ENCODE measurements at places on chromosomes 2 and 18.
A peak's percentile ranks its signal among the peaks of the same experiment; 100 is the strongest.

DNA sequence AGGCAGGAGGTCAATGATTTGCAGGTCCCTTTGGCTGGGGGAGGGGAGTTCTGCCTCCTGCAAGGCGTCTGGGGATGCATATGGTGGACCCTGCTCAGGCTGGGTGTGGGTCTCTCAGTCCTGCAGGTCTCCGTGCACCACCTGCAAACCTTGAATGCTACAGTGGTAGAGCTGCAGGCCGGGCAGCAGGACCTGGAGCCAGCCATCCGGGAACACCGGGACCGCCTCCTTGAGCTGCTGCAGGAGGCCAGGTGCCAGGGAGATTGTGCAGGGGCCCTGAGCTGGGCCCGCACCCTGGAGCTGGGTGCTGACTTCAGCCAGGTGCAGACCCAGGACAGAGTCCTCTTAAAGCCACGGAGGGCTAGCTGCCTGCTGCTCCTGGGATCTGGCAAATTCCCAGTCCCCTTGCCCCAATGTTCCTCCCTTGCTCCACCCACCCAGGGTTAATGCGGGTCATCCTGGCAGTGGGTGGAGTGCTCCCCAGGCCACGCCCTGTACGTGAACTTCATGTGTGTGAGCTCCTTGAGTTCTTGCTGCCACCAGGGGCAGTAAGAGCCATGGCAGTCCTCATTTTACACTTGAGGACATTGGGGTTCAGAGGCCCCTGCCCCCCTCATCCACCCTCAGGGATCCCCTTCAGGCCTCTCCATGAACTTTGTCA is 3.1 kb downstream of the PROM2 start:
- no peak for DNase-seq

GRCh38 chr2:191863988-191864387 is 17.1 kb upstream of the CAVIN2 start:
- DNase-seq: no peak

DNA sequence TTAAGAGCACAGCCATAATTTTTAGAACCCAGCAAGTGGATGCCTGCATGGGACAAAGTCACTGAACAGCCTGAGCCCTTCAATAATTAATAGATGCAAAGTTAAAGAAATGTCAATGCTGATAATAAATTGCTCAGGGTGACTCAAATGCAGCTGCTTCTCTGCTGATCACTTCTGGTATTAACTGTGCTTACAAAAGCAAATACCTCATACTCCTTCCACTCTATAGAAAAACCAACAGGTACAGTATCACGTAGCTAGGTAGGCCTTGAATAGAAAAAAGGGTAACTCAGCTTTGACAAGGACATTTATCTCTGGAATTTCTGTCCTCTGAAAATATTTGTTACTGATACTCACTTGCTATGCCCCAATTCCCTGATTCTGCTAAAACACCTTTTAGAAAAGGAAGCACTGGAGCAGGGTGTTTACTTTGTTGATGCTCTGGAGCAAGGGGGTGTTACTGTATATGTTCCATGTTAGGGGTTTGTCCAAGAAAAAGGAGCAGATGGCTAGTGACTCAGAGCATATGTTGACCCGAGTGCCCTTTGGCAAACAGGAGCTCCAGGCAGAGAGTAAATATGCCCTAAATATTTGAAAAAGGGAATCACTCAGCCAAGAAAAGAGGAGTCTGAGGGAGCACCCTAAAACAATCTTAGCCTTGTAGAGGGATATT is 59.1 kb upstream of the RTN4 start:
- peak; percentile 70 for DNase-seq

- no peak for DNase-seq
Observed at GRCh38 chr2:8036366-8036765, 645.5 kb upstream of the ID2 start.

DNA sequence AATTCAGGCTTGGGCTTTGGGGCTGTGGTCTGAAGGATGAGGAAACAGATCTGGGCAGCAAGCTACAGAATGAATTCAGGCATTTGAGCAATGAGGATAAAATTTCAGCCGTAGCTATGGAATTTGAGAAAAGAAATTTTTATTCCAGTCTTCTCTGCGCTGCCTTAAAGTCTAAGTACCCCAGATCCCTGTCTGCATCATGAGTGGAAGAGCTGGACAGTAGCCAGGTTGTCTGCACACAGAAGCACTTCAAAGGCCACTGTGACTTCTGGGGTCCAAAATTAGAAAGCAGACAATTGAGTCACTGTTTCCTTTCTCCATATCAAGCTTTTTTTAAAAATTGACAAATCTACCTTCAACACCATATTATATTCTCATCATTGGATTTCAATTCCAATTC is 787.6 kb upstream of the GCFC2 start:
- DNase-seq: no peak

DNA sequence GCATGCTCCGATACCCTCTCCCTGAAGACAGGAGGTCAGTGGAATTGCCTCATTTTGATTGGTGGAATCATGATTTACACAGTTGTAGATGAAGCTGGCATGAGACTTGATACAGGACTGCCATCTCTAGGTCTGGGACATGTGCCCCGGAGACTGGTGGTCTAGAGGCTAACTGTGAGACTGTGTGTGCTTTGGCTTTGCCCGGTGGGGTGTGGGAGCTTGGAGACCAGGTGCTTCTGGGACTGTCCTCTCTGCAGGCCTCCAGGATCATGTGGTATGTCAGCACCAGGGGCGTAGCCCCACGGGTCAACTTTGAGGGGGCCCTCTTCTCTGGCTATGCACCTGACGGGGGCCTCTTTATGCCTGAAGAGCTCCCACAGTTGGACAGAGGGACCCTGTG is 2.7 kb downstream of the THNSL2 start:
- DNase-seq: no peak

GRCh38 chr2:212028798-212029394 is 509.7 kb downstream of the ERBB4 start:
- no peak for DNase-seq

GRCh38 chr2:234335661-234336228 is 161.1 kb downstream of the ARL4C start:
- peak; percentile 31 for DNase-seq

DNA sequence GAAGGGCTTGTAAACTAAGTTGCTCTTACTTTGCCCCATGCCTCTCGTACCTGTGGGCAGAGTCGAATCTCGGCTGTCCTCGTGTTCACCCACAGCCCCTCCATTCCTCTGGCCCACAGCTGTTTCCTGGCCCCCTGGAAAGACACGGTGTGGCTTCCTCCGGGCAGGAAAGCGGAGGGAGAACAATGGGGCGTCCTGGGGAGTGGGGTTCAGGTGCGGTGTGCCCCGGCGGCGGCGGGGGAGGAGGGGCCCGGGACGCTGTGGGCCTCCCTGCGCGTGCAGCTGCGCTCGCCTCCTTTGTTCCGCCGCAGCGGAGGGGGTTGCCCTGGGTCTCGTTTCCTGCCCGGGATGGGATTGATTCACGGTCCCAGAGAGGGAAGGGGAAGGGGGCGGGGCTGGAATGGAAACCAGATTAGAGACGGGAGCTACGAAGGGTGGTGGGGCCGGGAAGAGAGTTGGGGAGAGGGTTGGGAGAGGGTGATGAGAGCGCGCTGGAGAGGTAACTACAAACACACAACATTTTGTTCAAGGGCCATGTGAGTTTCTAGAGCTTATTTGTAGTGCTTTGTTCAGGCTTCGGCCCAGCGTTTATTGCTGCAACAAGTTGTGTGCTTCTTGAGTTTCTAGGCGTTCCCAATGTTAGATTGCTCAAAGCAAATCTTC is 796 bp downstream of the MYO1B start:
- DNase-seq: peak; percentile 48

- peak; percentile 55 for DNase-seq
Observed at GRCh38 chr2:48249631-48250473, 280.1 kb upstream of the STON1 start.

DNA sequence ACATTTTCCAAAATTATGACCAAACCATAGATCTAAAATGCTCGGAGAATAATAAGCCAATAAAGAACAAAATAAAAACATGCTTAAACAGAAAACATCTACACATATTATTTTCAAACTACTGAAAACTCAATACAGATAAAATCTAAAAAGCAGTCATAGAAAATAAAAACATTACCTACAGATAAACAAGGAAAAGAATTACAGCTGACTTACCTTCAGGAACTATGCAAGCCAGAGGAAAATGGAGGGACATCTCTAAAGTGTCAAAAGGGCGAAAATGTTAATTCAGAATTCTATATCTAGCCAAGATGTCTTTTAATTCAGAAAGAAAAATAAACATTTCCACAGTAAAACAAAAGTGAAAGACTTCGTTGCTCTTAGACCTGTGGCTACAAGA is 112.9 kb upstream of the GYPC start:
- DNase-seq: no peak

GRCh38 chr2:101622210-101623030 is 75.1 kb upstream of the MAP4K4 start:
- no peak for DNase-seq

DNA sequence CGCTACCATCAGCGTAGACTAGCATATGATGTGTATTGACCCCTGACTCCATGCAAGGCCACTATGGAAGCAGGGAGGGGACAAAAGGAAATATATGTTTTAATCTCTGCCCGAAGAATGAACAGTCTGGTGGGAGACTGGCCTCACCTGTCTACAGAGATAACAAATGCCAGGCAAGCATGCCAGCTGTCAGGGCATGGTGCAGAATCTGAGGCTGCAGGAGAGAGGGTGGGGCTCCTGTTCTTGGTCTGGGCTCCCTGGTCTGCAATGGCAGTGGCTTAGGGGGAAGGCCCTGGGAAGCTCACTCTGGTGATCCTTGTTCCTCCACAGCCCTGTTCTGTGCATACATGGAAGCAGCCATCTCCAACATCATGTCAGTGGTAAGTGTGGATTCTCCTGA is 27.5 kb downstream of the SLC14A2 start:
- DNase-seq: no peak

DNA sequence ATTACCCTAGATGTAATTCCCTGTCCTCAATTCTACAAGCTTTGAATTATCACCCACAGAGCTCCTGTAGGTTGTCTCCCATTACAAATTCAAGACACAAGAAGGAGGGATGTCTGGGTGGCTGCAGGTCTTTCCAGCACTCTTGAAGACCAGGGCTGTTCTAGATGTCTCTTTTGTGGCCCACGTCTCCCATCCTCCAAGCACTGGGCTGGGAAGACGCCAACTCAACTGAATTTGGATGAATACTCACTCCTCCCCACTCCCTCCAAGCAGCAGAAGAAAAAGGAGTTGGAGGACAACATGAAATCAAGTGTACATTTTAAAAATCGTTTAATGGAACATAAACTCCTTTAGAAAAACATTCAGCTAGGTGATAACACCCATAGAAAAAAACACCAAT is 31.2 kb downstream of the SMAD7 start:
- no peak for DNase-seq

- no peak for DNase-seq
Observed at GRCh38 chr2:29241955-29242565, 126.8 kb downstream of the CLIP4 start.

GRCh38 chr2:63287956-63288355 is 237.3 kb downstream of the OTX1 start:
- DNase-seq: no peak

- DNase-seq: peak; percentile 73
Observed at GRCh38 chr2:234840336-234840735, 111.5 kb upstream of the SH3BP4 start.

- no peak for DNase-seq
Observed at GRCh38 chr2:142270291-142270690, 139.5 kb upstream of the LRP1B start.

- no peak for DNase-seq
Observed at GRCh38 chr18:40326985-40327384, 1628.0 kb upstream of the PIK3C3 start.

DNA sequence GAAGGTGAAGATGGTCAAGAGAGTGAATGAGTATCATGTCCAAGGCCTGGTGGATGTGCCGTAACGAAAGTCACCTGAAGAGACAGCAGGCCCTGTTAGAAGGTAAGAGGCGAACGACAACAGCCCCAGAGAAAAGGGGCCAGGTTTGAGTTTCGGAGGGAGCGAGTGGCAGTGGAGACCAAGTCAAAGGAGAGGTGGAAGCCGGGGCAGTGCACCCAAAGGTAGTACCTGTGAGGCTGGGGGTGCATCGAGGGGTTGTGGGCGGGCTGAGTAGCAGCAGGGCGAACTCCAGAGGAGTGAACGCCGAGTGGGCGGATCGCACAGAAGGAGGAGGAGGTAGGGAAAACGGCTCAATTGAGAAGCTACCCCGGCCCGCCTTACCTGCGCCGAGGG is 358 bp downstream of the USP37 start:
- DNase-seq: no peak

- DNase-seq: no peak
Observed at GRCh38 chr2:218296847-218297246, 4.5 kb upstream of the TMBIM1 start.

GRCh38 chr2:141035846-141036420 is 1094.9 kb downstream of the LRP1B start:
- DNase-seq: no peak

DNA sequence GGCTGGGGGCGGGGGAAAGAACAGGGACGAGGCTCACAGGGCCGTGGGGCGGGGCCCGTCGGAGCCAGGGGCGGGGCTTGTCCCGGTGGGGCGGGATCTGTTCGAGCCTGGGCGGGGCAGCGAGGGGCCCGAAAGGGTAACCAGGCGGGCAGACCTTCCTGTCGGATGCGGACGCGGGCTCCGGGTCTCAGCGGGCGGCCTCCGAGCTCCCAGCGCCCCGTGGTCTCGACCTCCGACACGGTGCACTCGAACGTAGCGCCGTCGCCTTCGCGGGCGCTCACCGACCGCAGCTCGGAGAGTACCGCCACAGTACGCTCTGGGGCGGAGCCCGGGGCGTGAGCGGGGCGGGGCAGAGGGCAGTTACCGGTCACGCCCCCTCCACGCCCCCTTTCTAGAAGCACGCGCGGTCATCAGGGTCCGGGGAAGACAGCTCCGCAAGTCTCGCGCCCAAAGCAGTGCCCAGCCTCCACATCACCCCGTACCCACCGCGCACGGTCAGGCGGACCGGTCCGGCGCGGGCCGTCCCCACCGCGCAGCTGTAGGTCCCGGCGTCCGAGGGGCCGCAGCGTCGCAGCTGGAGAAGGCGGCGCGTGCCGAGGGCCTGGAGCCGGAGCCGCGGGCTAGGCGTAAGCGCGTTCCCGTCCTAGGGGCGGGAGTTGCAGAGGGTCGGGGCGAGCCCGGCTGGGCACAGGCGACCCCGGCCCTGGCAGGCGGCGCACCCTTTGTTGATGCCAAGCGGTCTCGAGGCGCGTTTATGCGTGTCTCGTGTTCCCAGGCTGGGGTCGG is 8.7 kb downstream of the TMEM198 start:
- DNase-seq: peak; percentile 48
